ENCODE measurements at places on chromosomes 5 and 9.

GRCh38 chr9:100485196-100485595, 12.2 kb downstream of the TMEFF1 start:
- no peak for DNase-seq

DNA sequence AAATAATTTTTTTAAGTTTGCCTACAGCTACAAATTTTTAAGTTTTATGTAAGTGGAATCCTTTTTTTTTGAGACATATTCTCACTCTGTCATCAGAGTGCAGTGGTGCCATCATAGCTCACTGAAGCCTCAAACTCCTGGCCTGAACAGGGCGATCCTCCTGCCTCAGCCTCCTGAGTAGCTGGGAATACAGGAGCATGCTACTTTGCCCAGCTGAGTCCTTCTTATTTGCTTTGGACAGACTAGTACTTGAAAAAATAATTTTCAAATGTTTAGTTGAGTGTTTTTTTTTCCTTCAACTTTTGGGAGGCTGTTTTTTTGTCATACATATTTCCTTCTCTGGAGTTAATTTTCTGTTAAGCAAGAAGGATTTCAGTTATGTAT, 7.4 kb downstream of the GAPVD1 start:
- DNase-seq, result no peak

- no peak for DNase-seq
Measured at GRCh38 chr5:60287174-60287771, 393.7 kb upstream of the PDE4D start.

GRCh38 chr9:34927061-34927460, 31.0 kb upstream of the PHF24 start:
- DNase-seq, result no peak

GRCh38 chr5:142286111-142286510, 38.7 kb downstream of the SPRY4 start:
- DNase-seq, result no peak

GRCh38 chr5:139863855-139864558, 68.4 kb downstream of the PSD2 start:
- no peak for DNase-seq

GRCh38 chr5:88647901-88648300, 235.1 kb downstream of the MEF2C start:
- DNase-seq, result no peak

DNA sequence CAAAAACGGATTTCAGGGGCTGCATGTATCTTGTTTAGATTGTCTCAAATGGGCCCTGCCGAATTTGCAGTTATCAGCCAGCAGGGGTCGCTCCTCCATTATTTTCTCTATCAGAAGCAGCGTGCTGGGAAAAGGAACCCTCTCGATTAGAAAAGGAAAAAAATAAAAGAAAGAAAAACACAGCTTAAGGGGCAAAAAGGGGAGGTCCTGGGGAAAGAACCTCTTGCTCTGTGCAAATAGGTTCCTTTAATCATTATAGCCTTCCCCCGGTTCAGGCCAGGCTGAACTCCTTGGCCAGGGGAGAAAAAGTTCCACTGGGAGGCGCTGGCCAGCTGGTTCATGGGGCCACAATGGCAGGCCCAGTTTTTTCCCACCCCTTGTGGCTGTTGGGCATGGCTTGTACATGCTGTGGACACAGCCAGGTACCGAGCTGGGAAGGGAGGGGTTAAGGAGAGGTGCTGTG, 25.0 kb upstream of the CAPSL start:
- DNase-seq, result no peak

DNA sequence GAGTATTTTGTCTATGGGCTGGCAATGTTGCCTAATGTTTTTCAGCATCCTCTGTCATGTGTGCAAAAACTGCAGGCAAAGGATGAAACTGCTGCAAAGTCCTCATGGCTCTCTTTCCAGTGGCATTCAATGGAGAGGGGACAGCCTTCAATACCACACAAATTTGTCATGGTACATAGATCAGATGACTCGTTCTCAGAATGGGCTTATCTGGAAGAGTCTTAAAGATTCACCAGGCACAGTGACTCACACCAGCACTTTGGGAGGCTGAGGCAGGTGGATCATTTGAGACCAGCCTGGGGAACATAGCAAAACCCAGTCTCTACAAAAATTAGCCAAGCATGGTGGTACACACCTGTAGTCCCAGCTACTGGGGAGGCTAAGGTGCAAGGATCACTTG, 5.3 kb downstream of the CDKN2AIPNL start:
- DNase-seq, result no peak

- DNase-seq, result no peak
Measured at GRCh38 chr5:115243412-115243811, 19.3 kb downstream of the PGGT1B start.
